ENCODE measurements at places on chromosomes 16 and 17. TPM values are rescaled to one million over a fixed set of nuclear protein-coding genes. Genes with fewer than 3 reads are reported as not detected.

DNA sequence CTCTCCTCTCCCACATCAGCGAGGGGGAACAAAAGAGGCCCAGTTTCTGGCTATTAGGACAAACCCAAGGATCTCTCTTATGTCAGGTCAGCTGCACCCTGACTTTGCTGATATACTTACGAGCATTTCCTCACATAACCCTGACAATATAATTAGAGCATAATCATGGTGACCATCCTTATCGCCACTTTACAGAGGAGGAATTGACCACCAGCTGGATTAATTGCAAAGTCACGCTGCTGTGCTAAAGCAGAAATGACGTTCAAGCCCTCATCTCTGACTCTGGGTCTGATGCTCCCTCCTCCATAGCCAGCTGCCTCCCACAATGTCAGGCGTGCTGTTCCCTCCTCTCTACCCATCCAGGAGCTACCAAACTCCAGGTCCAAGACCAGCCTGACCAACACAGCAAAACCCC is 42.6 kb downstream of the TRARG1 start:
- no peak for DNase-seq

GRCh38 chr16:3938843-3939624 is 58.5 kb upstream of the CREBBP start:
- DNase-seq, result peak; percentile 62

DNA sequence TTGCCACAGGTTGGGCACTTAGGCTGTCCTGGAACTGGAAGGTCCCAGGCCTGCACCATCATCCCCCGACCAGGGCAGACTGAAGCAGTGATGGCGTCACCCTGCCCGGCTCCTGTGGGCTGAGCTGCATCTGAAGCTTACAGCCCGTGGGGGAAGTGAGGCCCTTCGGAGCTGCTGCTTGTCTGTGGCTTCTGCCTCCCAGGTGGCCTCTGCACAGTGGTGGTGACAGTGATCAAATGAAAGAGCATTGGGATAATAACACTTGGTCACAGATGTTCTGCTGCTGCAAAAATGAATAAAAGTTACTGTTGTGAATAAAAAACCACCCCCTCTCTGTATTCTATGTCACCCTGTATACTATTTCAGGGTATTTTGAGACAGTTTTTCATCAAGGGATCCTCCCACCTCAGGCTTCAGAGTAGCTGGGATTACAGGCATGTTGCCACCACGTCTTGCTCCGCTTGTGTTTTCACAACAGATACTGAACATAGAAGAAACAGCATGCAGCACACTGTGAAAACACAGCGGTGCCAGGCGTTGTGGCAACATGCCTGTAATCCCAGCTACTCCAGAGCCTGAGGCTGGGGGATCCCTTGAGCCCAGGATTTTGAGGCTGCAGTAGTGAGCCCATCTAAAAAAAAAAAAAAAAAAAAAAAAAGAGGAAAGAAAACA is 165.0 kb downstream of the LGALS9B start:
- no peak for DNase-seq

GRCh38 chr16:17299790-17300189 is 171.0 kb downstream of the XYLT1 start:
- no peak for DNase-seq

Gene HOXB2
- total RNA-seq, result 8.4 TPM

Gene SYCE1L
- total RNA-seq, result 2.0 TPM
